ENCODE measurements at places on chromosomes 3 and 15. TPM values are rescaled to one million over a fixed set of nuclear protein-coding genes. Genes with fewer than 3 reads are reported as not detected.

USP50 gene
- total RNA-seq = 1.3 TPM

- no peak for DNase-seq
Observed at GRCh38 chr3:9251055-9251786, 1.8 kb upstream of the SRGAP3 start.

GRCh38 chr15:99844150-99844549 lies 110.9 kb upstream of the LYSMD4 start:
- no peak for DNase-seq

DNA sequence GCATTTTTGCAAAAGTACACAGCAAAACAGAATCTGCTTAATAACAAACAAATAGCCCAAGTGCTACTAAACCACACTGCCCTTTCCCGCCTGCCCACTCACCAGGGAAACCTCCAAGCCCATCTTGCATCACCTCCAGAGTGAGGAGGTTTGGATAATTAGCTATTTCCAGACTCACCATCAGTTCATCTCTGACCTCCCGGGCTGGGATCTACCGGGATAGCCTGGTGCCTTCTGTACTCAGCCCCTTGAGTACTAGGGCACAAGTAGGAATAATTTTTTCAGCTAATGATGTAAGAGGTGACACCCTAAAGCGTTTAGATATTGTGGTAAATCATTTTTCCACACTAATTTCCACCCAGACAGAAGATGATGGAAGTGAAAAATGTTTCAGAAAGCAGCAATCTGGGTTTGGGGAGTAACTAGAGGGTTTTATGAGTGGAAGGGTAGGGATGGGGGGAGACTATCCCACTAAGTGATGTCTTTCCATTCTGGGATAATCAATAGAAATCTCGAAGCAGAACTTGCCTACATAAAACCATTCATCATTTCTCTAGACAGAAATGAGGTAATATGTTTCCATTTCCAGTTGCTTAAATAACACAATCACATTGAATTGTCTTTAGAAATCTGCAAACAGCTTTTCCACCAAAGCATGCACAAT lies 40.9 kb downstream of the TAFA4 start:
- DNase-seq = no peak

- peak; percentile 10 for DNase-seq
Observed at GRCh38 chr3:183534249-183534648, 21.3 kb downstream of the KLHL6 start.

GCHFR gene
- total RNA-seq = 2.6 TPM

DNA sequence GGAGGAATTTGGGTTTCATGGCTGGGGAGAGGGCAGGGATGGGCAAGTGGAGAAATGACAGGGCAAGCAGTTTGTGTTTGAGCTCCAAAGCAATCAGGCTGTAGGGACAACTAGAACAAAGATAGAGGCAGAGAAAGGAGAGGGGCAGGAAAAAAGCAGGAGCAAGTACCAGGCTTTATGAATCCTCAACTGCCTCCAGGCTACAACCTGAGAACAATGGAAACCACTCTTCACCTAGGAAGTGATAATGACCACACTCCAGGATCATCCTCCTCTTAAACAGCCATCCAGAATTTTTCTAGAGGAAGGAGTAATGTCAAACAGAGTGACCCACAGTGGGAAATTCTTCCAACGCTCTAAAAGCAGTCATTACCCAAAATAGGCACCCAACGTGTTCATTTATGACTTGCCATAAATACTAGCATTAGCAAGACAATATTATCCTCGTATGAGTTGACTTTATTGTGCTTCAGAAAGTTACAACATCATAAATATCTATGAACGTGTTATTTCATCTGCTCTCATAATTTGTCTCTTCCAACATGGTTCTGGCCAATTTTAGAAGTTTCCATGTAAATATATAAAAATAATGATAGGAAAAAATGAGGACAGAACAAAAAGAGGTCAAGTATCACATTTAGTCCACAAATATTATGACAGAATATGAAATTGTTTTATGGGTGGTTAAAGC lies 50.5 kb downstream of the TNFAIP8L3 start:
- DNase-seq = peak; percentile 16

DNA sequence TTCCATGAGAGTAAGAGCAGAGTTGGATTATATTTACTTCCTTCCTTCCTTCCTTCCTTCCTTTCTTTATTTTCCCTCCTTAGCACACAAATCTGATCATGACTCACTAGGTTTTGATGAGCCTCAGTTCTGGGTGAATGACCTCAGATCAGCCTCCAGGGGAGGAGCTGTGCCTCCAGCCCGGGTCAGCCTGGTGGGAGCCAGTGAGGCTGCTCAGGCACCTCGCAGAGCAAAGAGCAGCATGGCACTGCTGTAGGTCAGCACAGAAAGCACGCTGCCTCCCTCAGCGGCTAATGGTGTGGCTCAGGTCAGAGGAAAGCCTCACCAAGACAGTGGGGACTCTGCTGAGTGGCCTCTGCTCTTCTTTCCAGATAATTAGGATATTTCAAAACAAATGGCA lies 108.5 kb downstream of the SYNPR start:
- DNase-seq = no peak

- DNase-seq = no peak
Observed at GRCh38 chr3:143092191-143092590, 27.4 kb upstream of the CHST2 start.

GRCh38 chr3:85304360-85304964 lies 345.7 kb downstream of the CADM2 start:
- no peak for DNase-seq

DNA sequence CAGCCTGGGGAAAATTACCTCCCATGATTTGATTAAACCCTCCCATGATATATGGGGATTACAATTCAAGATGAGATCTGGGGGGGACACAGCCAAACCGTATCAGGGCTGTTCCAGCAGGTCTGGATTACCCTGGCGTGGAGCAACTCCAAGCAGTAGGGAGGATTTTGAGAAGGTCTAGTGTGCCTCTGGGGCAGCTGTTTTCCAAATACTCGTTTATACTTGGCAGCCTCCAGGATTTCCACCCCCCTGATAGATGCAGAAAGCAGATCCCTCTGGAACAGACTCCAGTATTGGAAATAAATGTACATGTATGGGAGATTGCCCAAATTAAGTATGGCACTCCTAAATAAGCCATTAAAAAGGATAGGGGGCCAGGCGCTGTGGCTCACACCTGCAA lies 7.7 kb upstream of the IRAK2 start:
- no peak for DNase-seq

USF3 gene
- total RNA-seq = 7.7 TPM

All from fibroblast of villous mesenchyme (primary cell).